ENCODE measurements at places on chromosomes 16 and 17.

DNA sequence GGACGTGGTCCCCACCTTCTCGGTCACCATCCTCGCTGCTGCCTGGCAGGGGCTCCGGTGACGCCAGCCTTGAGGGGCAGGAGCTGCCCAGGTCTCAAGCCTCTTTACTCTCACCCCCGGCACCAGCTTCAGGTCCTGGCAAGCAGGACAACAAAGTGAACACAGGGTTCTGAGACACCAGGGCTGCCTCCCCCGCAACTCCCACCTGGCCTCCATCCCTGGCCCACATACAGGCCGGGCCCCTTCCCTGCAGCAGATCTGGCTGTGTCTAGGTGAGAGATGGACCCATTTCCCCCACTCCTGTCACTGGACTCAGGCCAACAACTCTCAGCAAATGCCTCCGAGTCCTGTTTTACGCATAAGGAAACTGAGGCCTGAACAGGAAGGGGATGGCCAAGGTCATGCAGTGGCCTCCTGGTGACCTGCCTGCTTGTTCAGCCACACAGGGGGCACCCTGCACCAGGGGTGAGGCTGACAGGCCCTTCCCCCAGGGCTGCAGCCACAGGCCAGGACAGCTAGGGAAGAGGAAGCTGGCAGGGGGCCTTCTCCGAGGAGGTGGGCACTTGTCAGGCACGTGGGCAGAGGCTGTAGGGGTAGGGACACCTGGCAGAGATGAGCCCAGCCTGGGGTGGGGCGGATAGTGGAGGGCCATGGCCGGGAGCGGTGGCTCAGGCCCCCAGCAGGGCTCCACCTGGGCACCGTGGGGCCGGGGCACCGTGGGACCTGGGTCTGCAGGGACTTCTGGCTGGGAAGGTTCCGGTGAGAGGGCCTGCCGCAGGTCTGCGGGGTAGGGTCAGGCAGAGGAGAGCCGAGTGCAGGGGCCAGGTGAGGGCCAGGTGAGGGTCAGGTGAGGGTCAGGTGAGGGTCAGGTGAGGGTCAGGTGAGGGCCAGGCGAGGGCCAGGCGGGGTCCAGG is 46.7 kb upstream of the PVALEF start:
- H3K4me1 ChIP-seq, result no peaks in the 10 kb centered on the region
- H3K4me3 ChIP-seq, result no peak overlapping the region
- no peaks in the 10 kb centered on the region for H3K36me3 ChIP-seq
- H3K27ac ChIP-seq, result no peak overlapping the region

GRCh38 chr16:70715860-70716357 is 30.1 kb upstream of the MTSS2 start:
- peaks cover 63% of the 10 kb centered on the region for H3K4me1 ChIP-seq
- H3K27ac ChIP-seq, result peak overlapping the region; percentile 100
- peaks cover 12% of the 10 kb centered on the region for H3K36me3 ChIP-seq
- no peaks in the 10 kb centered on the region for H3K27me3 ChIP-seq

DNA sequence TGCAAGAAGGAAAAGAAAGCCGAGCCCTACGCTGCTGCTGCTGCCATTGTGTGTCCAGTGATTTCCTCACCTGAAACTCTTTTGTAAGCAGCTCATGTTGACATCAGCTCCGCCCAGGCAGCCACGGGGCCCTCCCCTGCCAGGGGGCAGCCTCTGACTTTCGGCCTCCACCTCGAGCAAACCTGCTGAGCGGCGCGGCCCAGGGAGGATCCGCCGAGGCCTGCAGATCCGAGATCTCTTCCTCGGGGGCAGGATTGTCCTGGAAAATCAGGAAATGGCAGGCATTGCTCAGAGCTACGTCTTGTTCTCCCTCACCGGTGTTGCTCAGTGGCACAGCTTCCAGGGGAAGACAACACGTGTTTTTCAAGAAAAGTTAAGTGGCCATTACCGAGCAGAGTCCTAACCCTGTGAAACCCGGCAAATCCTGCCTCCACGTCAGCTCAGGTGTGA is 35.6 kb upstream of the ZNF750 start:
- H3K4me1 ChIP-seq, result peaks cover 3% of the 10 kb centered on the region
- no peak for DNase-seq
- no peaks in the 10 kb centered on the region for H3K27me3 ChIP-seq
- H3K27ac ChIP-seq, result no peak overlapping the region

- no peaks in the 10 kb centered on the region for H3K4me1 ChIP-seq
- no peaks in the 10 kb centered on the region for H3K36me3 ChIP-seq
- no peak overlapping the region for H3K4me3 ChIP-seq
- no peak overlapping the region for H3K27ac ChIP-seq
- H3K27me3 ChIP-seq, result no peaks in the 10 kb centered on the region
These were observed 28.0 kb downstream of the PRKCB start for GRCh38 chr16:23863511-23864422.

GRCh38 chr16:79982361-79982760 is 381.8 kb upstream of the MAF start:
- no peaks in the 10 kb centered on the region for H3K36me3 ChIP-seq
- no peak overlapping the region for H3K4me3 ChIP-seq
- no peak overlapping the region for H3K27ac ChIP-seq
- no peaks in the 10 kb centered on the region for H3K4me1 ChIP-seq
- no peak for DNase-seq
- no peaks in the 10 kb centered on the region for H3K27me3 ChIP-seq

DNA sequence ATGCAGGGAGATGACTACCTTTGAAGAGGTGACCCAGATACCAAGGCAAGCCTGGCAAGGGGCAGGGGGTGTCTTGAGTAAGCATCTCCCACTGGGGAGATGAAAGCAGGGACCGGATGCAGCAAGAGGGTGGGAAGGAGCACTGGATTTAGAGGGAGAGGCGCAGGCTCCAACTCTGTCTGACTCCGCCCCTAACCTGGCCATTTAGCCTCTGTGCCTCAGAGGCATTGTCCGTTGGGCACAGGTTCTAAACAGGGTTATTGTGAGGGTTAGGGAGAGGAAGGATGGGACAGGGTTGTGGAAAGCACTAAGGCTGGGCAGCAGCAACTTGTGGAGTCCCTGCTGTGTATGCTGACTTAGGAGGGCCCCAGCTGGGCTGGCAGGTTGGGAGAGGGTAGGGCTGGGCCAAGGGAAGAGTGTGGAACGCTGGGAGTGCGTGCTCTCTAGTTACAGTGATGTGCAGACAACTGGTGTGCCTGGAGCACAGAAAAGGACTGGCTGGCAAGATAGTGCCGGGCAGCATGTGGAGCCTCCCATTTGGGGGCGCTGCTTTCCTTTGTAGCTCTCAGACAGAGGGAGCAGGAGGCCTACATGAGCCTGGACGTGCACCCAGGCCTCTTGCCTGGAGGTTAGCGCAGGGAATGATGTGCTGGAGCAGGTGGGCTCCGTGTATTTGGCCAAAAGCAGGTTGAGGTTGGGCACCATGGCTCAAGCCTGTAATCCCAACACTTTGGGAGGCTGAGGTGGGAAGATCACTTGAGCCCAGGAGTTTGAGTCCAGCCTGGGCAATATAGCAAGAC is 26.2 kb downstream of the TBX2 start:
- no peak overlapping the region for H3K4me3 ChIP-seq
- peak; percentile 42 for DNase-seq
- H3K36me3 ChIP-seq, result no peaks in the 10 kb centered on the region
- no peaks in the 10 kb centered on the region for H3K27me3 ChIP-seq

GRCh38 chr17:16363749-16364536 is 10.7 kb upstream of the CENPV start:
- no peaks in the 10 kb centered on the region for H3K4me1 ChIP-seq
- H3K4me3 ChIP-seq, result no peak overlapping the region
- H3K27ac ChIP-seq, result no peak overlapping the region
- DNase-seq, result peak; percentile 74

- H3K4me3 ChIP-seq, result no peak overlapping the region
- H3K27ac ChIP-seq, result peak overlapping the region; percentile 88
- H3K36me3 ChIP-seq, result no peaks in the 10 kb centered on the region
- H3K27me3 ChIP-seq, result no peaks in the 10 kb centered on the region
These were observed 173.1 kb downstream of the HS3ST3A1 start for GRCh38 chr17:13428611-13429042.
